SW480 (cell line): ENCODE measurements at places on chromosomes 11 and 22.

DNA sequence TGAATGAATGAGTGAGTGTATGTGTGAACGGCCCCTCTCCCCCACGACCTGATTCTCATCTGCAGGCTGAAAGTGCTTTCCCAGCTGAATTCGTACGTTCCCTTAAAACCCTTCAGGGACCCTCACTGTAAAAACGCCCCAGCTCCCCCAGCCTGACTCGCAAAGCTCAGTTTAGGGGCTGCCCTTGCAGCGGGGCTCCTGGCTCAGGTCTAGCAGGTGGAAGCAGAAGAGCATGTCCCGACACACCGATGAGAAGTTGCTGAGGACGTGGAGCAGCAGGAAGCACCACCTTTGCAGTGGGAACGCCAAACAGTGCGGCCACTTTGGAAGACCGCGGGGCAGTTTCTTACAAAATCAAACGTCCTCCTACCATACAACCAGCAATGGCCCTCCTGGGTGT lies 3.6 kb upstream of the MRPL23 start:
- peak; percentile 55 for DNase-seq

GRCh38 chr11:73406131-73406530 lies 29.9 kb downstream of the RELT start:
- no peak for DNase-seq

- DNase-seq = no peak
These were observed 1717.1 kb upstream of the RAG2 start for GRCh38 chr11:38315151-38315550.

DNA sequence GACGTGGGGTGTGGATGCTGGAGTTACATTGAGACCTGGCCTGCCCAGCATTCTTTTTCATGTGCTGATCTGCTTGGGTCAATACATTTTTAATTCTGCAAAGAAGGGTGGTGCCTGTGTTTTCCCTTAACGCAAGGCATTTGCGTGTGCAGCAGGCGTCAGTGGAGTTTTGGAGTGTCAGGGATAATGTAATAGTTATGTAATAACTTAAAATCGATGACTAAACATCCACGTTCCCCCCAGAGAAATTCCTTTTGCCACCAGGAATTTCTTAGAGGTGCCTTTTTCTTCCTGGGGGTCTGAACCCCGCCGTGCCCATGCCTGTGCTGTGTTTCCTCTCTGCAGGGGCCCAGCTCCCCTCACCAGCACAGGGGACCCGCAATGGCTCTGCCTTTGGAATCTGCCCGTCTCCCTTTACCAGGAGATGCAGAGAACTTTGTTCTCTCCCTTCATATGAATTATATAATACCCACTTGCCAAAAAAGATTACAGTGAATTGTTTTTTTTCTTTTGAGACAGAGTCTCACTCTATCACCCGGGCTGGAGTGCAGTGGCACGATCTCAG lies 62.6 kb downstream of the TBC1D22A start:
- no peak for DNase-seq

- no peak for DNase-seq
These were observed 26.1 kb upstream of the CTSC start for GRCh38 chr11:88363648-88364065.
